ENCODE measurements at places on chromosomes 7 and 10. TPM values are rescaled to one million over a fixed set of nuclear protein-coding genes. Genes with fewer than 3 reads are reported as not detected.

DNA sequence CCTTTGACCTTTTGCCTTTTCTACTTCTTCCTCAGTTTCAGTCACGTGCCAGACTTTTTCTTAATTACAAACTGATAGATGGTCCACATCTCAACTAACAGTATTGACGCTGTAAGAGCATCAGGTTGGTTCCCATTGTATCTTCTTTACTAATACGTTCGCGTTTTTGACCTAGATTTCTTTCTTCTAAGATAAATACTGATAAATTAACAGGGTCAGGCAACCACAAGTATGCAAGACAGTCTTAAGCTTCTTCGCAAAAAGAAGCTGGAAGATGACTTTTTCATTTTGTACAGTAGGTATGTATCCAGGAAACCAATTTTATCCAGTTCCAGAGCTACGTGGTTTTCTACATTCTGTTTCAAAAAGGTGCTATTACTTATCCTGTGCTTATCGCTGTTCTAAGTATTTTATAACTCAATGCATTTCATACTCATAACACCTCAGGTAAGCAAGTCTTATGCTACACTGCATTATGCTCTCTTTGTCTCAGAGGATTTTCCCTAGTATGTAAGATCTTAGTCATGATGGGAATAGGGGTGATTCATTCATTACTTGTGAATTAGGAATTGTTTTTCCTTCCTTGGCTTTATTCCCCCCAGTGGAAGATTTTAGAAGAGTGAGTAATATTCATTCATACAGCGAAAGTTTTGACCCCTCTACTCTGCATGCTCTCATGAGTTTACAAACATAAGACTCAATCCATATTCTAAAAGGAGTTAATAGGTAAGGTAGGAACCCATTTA is 955 bp downstream of the DUS4L start:
- H3K4me3 ChIP-seq = peak overlapping the region; percentile 77

GRCh38 chr10:25072786-25073185 is 56.4 kb downstream of the THNSL1 start:
- no peak overlapping the region for H3K27ac ChIP-seq
- no peaks in the 10 kb centered on the region for H3K4me1 ChIP-seq
- no peaks in the 10 kb centered on the region for H3K36me3 ChIP-seq
- no peak for DNase-seq
- H3K4me3 ChIP-seq = no peak overlapping the region

- no peaks in the 10 kb centered on the region for H3K4me1 ChIP-seq
- H3K4me3 ChIP-seq = no peak overlapping the region
- no peak overlapping the region for H3K27ac ChIP-seq
- no peaks in the 10 kb centered on the region for H3K27me3 ChIP-seq
- H3K36me3 ChIP-seq = no peaks in the 10 kb centered on the region
Measured at GRCh38 chr7:76425156-76425555, 406 bp downstream of the ZP3 start.

DNA sequence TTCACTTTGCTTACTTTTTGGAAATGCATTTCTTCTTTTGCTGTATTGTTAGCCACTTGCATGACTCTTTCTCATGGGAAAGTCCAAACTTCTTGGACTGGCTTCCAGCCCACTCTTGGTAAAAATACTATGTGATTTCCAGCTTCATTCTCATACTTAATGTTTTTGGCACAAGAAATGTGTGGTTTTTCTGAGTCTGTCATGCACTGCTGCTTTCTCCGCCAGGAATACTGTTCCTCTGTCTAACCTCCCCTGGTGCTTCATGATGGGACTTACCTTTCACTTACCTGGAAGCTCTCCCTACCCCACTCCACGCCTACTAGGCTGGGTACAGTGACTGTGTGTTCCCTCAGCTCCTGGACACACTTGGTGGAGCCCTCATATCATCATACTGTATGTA is 18.7 kb downstream of the MGAM2 start:
- no peak overlapping the region for H3K27ac ChIP-seq
- H3K36me3 ChIP-seq = no peaks in the 10 kb centered on the region

DNA sequence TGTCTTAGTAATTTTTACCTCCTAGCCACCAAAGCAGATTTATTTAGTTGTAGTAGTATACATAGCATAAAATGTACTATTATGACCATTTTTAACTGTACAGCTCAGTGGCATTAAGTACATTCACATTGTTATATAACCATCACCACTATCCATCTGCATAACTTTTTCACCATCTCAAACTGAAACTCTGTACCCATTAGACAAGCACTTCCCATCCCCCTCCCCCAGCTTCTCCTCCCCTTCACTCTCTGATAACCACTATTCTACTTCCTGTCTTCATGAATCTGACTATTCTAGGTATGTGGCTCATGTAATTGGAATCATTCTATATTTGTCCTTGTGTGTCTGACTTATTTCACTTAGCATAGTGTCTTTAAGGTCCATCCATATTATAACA is 71.9 kb downstream of the MRPL32 start:
- H3K27me3 ChIP-seq = no peaks in the 10 kb centered on the region
- no peak overlapping the region for H3K27ac ChIP-seq
- no peaks in the 10 kb centered on the region for H3K4me1 ChIP-seq

Gene MYPN
- total RNA-seq = not detected

GRCh38 chr10:22159979-22160378 is 57.8 kb downstream of the EBLN1 start:
- no peak overlapping the region for H3K4me3 ChIP-seq
- H3K36me3 ChIP-seq = no peaks in the 10 kb centered on the region
- no peaks in the 10 kb centered on the region for H3K27me3 ChIP-seq
- DNase-seq = no peak

Gene SERPINE1
- total RNA-seq = 0.31 TPM

GRCh38 chr10:13585943-13586342 is 822 bp upstream of the PRPF18 start:
- no peak overlapping the region for H3K4me3 ChIP-seq
- no peaks in the 10 kb centered on the region for H3K27me3 ChIP-seq
- peaks cover 15% of the 10 kb centered on the region for H3K4me1 ChIP-seq

Gene CUBN
- total RNA-seq = 0.92 TPM

DNA sequence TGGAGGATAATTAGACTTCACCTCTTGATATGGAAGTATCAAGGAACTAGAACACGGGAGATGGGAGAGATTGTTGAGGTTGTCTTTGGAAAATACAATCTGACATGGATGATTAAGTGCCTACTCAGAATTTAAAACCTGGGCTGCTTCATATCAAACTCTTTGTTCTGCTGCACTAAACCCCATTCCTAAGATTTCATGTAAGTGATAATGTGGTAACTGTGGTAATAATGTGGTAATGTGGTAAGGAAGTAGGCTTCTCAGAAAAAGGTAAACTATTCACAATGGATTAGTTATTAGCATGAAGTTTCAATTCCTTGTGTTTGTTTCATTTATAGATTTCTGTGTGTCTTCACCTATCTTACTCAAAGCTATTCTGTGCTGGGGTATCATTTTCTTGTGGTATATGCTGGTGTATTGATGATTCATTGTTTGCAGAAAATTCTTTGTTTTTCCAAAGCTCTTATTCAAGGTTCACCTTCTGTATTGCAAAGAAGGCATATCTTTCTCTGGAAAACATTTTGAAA is 129.9 kb upstream of the TAC1 start:
- H3K27me3 ChIP-seq = no peaks in the 10 kb centered on the region
- no peak overlapping the region for H3K4me3 ChIP-seq
- no peaks in the 10 kb centered on the region for H3K36me3 ChIP-seq
- H3K27ac ChIP-seq = no peak overlapping the region

- no peak overlapping the region for H3K27ac ChIP-seq
- H3K36me3 ChIP-seq = no peaks in the 10 kb centered on the region
- no peaks in the 10 kb centered on the region for H3K27me3 ChIP-seq
- H3K4me1 ChIP-seq = no peaks in the 10 kb centered on the region
- no peak overlapping the region for H3K4me3 ChIP-seq
Measured at GRCh38 chr10:76665029-76665428, 972.6 kb downstream of the KCNMA1 start.

DNA sequence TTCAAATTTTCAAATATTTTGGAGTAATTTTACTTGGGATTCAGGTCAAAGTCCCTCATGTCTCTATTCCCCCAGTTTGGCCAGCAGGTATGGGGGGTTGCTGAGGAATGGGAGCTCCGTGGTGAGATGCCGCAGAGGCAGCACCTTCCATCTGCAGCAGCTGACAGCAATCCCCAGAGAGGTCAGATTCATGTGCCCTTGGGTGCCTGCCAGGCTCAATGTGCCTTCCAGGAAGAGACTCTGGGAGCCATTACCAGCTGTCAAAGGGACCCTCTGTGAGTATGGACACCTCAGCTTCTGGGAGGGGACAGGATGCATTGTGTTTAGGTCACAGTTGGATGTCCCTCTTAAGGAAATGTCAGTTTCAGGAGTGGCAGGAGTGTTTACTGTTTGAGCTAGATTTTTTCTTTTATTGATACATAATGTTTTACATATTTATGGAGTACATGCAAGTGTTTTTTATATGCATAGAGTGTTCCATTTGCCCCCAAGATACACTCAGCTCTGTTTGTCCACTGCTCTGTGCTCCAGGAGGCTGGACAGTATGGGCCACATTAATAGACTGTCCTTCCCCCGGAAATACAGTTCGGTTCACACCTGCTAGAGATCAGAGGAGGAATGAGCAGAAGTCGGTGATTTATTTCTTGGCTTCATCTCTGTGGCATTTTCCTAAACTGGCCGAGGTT is 75.3 kb upstream of the GRB10 start:
- no peaks in the 10 kb centered on the region for H3K4me1 ChIP-seq
- H3K36me3 ChIP-seq = no peaks in the 10 kb centered on the region
- H3K4me3 ChIP-seq = no peak overlapping the region
- no peaks in the 10 kb centered on the region for H3K27me3 ChIP-seq
- no peak for DNase-seq

GRCh38 chr10:30413996-30414576 is 19.9 kb upstream of the MAP3K8 start:
- H3K4me3 ChIP-seq = no peak overlapping the region
- H3K36me3 ChIP-seq = no peaks in the 10 kb centered on the region
- no peaks in the 10 kb centered on the region for H3K27me3 ChIP-seq
- H3K27ac ChIP-seq = no peak overlapping the region
- peaks cover 10% of the 10 kb centered on the region for H3K4me1 ChIP-seq

- no peaks in the 10 kb centered on the region for H3K4me1 ChIP-seq
- no peak overlapping the region for H3K27ac ChIP-seq
- no peaks in the 10 kb centered on the region for H3K27me3 ChIP-seq
- no peak overlapping the region for H3K4me3 ChIP-seq
- no peak for DNase-seq
Measured at GRCh38 chr10:98758463-98758862, 311.7 kb upstream of the HPS1 start.

GRCh38 chr10:129662426-129662825 is 195.4 kb downstream of the MGMT start:
- no peaks in the 10 kb centered on the region for H3K4me1 ChIP-seq
- no peak for DNase-seq
- H3K27ac ChIP-seq = no peak overlapping the region
- no peak overlapping the region for H3K4me3 ChIP-seq

- no peak overlapping the region for H3K27ac ChIP-seq
- no peaks in the 10 kb centered on the region for H3K27me3 ChIP-seq
- no peaks in the 10 kb centered on the region for H3K4me1 ChIP-seq
- no peaks in the 10 kb centered on the region for H3K36me3 ChIP-seq
- no peak overlapping the region for H3K4me3 ChIP-seq
Measured at GRCh38 chr10:517872-518475, 171.5 kb downstream of the DIP2C start.

- H3K27me3 ChIP-seq = no peaks in the 10 kb centered on the region
- H3K4me1 ChIP-seq = no peaks in the 10 kb centered on the region
- no peak for DNase-seq
- H3K36me3 ChIP-seq = no peaks in the 10 kb centered on the region
Measured at GRCh38 chr7:157441023-157441399, 104.2 kb downstream of the DNAJB6 start.

Gene SPOCK2
- total RNA-seq = 69.2 TPM

DNA sequence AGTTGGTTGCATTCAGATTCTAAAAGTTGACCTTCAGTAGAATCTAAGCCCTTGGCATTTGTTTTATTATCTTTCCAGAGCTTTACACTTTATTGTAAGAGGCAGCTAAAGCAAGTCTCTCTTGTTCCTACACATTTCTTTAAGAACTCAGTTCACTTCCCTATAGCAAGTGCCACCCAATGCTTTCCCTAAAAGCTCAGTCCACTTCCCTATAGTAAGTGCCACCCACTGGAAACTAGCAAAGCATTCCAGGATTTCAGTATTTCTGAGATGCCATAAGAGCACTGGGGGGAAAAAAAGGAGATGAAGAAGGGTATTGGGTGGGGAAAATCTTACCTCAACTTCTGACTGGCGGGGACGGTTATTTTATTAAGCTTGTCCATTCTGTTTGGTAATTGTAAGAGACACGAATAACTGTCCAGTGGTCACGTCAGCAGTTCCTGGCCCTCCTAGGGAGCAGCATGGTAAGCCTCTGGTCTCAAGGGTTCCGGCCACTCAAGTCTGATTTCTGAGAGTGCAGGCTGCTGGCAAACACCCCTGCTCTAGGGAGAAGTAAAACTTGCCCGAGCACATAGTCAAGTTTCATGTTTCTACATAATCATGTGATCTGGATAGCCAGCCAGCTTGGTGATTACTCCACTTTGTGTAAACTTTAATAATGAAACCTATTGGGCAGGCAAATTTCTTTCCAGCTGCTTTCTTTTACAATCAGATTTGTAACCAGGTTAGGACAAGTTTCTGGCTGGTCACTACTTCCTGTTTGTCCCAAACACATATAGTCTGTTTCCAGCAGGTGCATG is at the start of gene BLNK:
Gene BLNK (minus strand): TSS at position 554 of the 800 bp plus-strand sequence. CDS start 171 bp downstream, at position 383.
- DNase-seq = no peak
- no peak within 1 kb of the TSS for H3K4me3 ChIP-seq
- H3K36me3 ChIP-seq = no peaks in the 10 kb centered on the region
- H3K27ac ChIP-seq = no peak within 1 kb of the TSS
- no peaks in the 10 kb centered on the region for H3K4me1 ChIP-seq
- no peaks in the 10 kb centered on the region for H3K27me3 ChIP-seq

DNA sequence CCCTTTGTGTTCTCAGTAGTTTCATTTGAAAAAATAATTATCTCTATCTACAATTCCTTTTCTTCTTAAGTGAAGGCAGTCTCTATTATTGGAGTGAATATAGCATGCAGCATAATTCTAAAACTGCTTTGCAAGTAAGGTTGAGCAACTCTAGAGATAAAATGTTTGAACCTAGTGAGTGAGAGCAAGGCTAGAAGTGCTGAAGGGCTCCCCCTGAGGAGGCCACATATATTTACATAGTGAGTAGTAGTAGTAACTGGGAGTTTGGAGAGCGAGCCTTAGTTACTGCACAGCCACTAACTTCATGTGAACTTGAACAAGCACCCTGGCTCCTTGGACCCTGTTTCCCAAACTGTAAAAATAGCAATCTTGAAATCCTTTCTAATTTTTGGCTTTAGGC is 141.5 kb upstream of the DKK1 start:
- no peak overlapping the region for H3K4me3 ChIP-seq
- H3K36me3 ChIP-seq = no peaks in the 10 kb centered on the region
- H3K27ac ChIP-seq = no peak overlapping the region
- no peak for DNase-seq

GRCh38 chr7:122046402-122046801 is 97.6 kb downstream of the AASS start:
- H3K4me1 ChIP-seq = no peaks in the 10 kb centered on the region
- H3K36me3 ChIP-seq = no peaks in the 10 kb centered on the region
- no peak for DNase-seq
- no peaks in the 10 kb centered on the region for H3K27me3 ChIP-seq

- H3K27ac ChIP-seq = no peak overlapping the region
- no peaks in the 10 kb centered on the region for H3K27me3 ChIP-seq
- no peak overlapping the region for H3K4me3 ChIP-seq
- DNase-seq = no peak
- no peaks in the 10 kb centered on the region for H3K36me3 ChIP-seq
- no peaks in the 10 kb centered on the region for H3K4me1 ChIP-seq
Measured at GRCh38 chr10:67327626-67328535, 368.1 kb downstream of the CTNNA3 start.

Gene CLRN3
- total RNA-seq = not detected
